NCI-H1048 (cell line): ENCODE measurements at places on chromosomes 3 and 15.

GRCh38 chr15:59886441-59886840 is 117.7 kb upstream of the FOXB1 start:
- DNase-seq = no peak

DNA sequence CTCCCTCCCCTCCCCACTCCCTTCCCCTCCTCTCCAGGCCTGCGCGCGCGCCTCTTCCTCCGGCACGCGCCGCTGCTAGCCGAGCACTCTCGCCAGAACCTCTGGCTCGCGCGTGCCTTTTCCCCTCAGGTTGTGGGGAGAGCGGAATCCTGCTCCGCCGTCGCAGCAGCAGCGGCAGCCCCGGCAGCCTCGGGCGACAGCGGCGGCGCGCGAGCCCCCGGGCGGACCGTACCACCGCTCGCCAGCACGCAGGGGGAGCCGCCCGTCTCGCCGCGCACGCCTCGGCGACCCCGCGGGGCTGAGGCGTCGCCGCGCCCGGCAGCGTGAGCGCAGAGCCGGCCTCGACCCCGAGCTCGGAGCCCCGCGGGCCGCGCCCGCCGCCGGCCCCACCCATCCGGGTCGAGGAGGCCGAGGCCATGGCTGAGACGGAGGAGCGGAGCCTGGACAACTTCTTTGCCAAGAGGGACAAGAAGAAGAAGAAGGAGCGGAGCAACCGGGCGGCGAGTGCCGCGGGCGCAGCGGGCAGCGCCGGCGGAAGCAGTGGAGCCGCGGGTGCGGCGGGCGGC is at the start of gene CDV3:
CDV3 (plus strand) TSS at position 58 of the 566 bp plus-strand sequence; CDS start at position 417, 359 bp downstream.
- no peak for DNase-seq

DNA sequence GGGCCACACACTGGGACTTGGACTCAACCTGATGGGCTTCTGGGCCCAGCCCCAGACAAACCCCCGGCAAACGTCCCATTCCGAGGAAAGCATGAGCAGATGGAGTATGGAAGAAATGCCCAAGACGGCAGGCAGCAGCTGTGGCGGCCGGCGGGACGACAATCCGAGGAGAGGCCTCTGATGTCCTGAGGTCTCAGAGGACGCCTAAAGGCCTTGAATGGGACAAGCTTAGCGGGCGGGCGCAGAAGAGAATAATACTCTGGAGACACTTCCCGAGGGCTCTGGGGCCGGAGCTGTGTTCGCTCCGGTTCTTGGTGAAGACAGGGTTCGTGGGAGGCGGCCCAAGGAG is 482 bp upstream of the OGG1 start:
- DNase-seq = no peak

DNA sequence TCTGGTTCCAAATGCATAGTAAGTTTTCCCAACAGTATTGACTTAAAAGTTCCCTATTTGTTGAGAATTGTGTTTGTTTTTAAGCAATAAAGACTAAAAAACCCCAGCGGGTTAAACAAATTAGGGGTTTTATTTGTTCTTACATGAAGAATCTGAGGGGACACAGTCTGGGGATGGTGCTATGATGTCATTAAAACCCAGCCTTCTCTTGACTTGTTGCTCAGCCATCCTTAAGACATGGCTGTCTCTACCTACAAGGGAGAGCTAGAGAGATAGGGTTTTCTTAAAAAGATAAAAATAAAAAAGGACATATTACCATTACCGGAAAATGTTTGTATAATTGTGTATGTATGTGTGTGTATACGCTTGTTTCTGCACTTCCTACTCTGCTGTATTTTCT is 11.7 kb upstream of the ARL14 start:
- DNase-seq = no peak

DNA sequence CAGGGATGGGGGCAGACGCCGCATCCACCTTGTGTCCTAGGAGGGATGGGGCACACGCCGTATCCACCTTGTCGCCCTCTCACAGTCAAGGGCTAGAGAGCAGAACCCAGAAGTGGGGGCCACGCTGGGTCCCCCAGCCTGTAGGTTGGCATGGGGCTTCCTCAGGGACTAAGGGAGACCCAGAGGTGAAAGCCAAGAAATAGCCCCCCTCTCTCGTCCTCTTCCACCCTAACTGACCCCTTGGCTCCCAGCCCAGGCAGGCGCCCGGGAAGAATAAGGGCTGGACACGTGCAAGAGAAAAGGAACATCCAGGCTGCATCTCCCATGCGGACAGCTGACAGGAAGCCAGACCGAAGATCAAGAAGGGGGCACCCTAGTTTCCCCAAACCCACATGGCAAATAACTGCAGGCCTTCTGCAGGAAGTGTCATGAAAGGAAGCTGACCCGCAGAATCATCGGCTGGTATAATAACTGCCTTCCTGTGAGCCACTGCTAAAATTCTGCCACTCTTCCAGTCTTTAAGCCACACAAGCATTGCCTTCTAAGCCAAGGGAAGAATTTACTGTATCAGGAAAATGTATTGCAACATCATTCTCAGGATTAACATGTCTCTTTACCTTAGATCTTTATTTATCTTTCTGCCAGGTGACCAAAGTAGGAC is 38.5 kb upstream of the TFRC start:
- no peak for DNase-seq

GRCh38 chr3:124634210-124635168 is 95.8 kb upstream of the UMPS start:
- DNase-seq = no peak

- no peak for DNase-seq
Observed at GRCh38 chr15:52136442-52136980, 23.9 kb upstream of the BCL2L10 start.

GRCh38 chr3:179942553-179943075 is 94.1 kb downstream of the PEX5L start:
- DNase-seq = no peak

GRCh38 chr15:49041426-49041825 is 4.8 kb downstream of the SECISBP2L start:
- DNase-seq = no peak

DNA sequence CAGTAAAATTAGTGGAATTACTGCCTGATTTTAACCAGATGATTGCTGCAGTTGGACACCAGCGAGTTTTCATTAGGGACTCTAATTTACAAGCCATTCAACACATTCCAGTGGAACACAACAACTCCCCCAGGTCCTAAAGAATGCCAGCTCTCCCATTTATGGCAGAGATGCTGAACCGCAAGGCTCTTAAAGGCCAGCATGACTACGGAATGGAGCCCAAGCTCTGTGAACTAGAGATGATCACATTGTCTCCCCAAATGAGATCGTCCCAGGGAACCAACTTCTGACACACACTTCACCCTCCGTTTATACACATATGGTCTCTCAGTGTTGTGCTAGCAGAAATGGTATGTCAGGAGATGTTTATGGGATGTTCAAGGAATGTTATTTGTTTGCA is 446.2 kb upstream of the NR2F2 start:
- no peak for DNase-seq

GRCh38 chr3:127475391-127475790 is 115.1 kb downstream of the TPRA1 start:
- no peak for DNase-seq

GRCh38 chr15:31481142-31481541 is 154.5 kb downstream of the KLF13 start:
- no peak for DNase-seq

DNA sequence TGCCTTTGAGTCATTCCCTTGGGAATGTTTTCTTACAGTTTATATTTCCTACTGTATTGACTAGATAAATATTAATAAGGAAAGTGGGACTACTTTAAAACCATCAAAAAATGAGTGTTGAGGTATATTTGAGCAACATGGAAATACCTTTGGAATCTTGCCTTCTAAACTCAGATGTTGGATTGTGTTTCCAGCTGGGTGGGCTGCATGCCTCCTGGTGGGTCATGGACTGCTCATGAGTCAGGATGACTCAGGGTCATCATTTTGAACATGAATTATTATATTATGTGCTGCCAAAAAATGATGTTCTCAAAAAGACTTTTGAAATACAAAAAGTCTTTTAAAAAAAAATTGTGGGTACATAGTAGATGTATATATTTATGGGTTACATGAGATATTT is 41.1 kb upstream of the APH1B start:
- no peak for DNase-seq

DNA sequence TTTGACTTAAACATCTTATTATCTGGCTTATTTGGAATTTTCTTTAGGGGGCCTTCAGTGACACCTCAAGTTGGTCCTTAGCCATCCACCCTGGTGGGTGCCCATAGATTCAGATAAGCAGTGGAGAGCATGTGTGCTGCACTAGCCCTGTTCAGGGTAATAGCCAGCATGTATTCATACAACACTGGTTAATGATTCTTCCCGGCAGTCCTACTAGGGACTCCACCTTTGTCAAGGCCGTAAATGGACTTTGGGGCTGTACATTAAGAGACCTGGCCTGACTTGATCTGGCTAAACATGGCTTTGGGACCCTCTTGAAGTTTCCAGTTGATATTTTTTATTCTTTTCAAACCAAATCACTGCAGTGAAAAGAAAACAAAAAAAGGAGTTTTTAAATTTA is 125.8 kb downstream of the PTPRG start:
- DNase-seq = no peak

DNA sequence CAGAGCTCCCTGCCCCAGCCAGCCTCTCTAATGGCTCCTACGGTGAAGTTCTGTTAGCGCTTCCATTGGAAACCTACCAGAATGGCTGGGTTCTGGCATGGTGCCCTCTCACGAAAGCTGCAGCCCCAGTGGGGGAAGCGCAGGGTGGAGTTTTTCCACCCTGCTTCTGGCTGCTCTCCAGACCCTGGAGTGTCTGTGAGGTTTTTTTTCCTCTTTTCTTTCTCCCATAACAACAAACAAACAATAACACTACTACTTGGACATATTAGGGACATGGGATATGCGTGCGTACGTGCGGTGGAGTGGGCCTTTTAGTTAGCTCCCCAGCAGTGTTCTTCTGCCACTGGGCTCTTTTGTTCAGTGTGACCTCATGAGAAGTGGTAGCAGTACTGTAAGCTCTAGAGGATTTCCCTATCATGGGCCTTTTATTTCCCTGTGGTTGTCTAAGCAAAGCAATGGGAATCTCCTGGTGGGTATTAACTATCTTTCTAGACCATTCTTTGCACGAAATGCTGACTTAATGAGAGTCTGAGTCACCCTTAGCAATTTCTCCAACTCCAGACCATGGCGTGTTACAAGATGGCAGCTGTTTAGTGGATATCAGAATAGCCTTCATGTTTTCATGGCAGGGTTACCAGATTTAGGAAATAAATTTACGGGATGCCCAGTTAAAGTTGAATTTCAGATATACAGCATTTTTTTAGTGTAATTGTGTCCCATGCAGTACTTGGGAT is 161.9 kb downstream of the FNDC3B start:
- no peak for DNase-seq

GRCh38 chr3:195566797-195567196 is 16.9 kb downstream of the APOD start:
- DNase-seq = no peak

DNA sequence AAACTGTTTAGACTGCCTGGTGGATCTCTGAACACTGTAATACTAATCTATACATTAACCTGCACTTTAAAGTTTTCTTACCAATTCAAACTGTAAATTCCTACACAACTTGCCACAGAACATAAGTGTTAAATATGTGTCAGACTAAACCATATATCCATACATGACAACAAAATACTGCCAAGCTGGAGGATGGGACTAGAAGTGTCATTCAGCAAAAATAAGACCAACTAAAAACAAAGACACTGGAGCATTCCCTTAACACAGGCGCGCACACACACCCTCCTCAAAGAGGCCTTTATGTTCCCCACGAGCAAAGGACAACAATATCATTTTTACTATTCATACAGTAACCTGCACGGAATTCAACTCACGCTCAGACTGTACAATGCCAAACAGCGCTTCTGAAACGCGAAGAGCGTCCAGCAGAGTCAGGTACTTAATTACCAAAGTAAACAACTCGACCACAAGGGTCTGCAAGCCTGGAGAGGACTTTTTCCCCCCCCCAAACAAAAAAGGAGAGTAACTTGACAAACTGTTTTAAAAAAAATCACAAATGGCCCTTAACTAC is 1.1 kb downstream of the DCUN1D1 start:
- DNase-seq = no peak

DNA sequence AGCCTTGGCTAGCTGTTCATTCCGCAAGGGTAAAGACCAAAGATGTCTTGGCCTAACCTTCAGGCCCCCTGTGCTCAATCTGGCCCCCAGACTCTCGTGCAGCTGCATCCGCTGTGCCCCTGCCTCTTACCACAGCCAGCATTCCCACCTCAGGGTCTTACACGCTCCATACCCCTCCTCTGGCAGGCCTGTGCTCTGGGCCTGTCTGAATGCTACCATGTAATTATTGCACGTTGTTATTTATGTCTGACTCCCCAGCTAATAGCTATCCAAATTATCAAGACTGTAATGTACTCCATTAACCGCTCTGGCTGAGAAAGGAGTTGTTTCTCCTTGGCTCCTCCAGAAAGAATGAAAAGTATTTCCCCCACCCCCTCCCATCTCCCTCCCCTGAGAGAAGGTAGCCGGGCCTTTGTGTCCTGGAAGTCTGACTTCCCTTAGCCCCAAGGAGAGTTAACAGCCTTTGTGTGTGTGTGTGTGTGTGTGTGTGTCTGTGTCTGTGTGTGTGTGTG is 54.5 kb upstream of the UBE2E1 start:
- no peak for DNase-seq

DNA sequence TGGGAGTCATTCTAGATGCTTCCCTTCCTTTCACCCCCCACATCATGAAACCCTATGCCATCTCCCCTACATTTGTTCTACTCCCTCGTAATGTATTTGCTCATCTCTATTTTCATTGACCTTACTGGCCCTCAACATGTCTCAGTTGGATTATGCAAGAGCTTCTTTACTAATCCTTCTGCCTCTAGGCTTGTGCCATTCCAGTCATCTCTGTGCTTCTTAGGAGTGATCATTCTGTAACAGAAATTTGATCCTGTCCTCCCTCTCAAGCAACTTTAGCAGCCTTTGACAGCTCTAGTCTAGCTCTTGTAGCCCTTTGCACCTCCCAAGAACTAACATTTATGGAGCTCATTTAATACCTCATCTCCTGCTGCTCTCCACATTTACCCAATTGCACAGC is 64.7 kb downstream of the ISL2 start:
- no peak for DNase-seq

DNA sequence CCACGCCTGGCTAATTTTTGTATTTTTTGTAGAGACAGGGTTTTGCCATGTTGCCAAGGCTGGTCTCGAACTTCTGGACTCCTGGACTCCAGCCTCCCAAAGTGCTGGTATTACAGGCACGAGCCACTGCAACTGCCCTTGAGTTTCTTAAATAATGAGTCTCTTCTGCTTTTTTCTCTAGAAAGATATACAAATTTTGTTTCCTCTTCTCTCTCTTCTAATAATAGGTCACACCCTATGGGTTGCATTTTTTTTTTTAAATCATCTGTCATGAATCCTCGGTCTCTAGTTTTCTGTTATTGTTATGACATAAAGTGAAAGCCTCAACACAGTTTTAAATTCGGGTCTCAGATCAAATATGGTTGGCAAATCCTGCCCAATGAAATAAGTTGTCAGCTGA is 111.2 kb downstream of the IL12A start:
- DNase-seq = no peak

- DNase-seq = no peak
Observed at GRCh38 chr15:40282147-40282868, 556 bp downstream of the ANKRD63 start.

GRCh38 chr3:38164643-38164951 is 740 bp upstream of the OXSR1 start:
- DNase-seq = no peak
